ENCODE measurements at places on chromosomes 13 and 19. TPM values are rescaled to one million over a fixed set of nuclear protein-coding genes. Genes with fewer than 3 reads are reported as not detected.
A peak's percentile ranks its signal among the peaks of the same experiment; 100 is the strongest.

The C19orf67 gene
- not detected for total RNA-seq

The CLEC17A gene
- 0.81 TPM for total RNA-seq

The MIPEP gene
- 7.8 TPM for total RNA-seq

The FOSB gene
- total RNA-seq, result 300 TPM

GRCh38 chr19:55654323-55654867, 440 bp upstream of the U2AF2 start:
- DNase-seq, result peak; percentile 100

GRCh38 chr13:76489274-76489673, 396.9 kb downstream of the KCTD12 start:
- no peak for DNase-seq

DNA sequence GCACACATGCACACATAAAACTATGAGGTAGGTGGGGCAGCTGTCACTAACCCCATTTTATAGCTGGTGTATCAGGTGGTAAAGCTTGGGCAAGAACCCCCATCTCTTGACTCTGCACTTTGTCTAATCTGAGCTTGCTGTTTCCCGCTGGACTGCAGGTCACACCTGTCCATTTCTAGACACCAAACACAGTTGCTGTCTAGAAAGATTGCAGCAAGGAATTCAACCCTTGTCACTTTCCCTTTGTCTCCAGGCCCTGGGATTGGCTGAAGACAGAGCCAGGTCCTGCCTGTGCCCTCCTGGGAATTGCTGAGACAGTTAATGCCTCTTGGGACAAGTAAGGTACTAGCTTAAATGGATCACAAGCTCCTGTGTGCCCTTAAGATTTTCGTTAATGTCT, 83.8 kb downstream of the RNASEH2B start:
- no peak for DNase-seq

DNA sequence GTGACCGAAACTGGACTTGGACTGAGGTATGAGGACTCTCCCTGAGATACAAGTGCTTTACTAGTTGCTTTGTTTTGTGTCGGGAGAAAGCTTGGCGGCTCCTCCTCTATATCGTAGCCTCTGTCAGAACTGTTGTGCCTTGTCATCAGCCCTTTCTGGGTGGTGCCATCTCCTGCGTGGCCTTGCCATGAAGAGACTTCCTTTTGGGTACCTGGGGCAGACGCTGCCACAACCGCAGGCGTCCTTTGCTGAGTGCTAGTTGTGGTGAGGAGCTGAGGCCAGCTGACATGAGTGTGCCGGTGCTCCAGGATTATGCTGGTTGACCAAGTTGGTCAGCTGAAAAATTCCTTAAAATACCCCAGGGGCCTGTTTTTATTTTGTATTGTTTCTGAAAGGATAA, 124.5 kb downstream of the AKAP11 start:
- DNase-seq, result no peak

- no peak for DNase-seq
Observed at GRCh38 chr19:8504171-8504570, 1.7 kb upstream of the PRAM1 start.

GRCh38 chr19:7857727-7858108, 16.5 kb downstream of the PRR36 start:
- no peak for DNase-seq
